ENCODE measurements at places on chromosomes 3 and 15. TPM values are rescaled to one million over a fixed set of nuclear protein-coding genes. Genes with fewer than 3 reads are reported as not detected.

The THSD4 gene
- 73.5 TPM for total RNA-seq

DNA sequence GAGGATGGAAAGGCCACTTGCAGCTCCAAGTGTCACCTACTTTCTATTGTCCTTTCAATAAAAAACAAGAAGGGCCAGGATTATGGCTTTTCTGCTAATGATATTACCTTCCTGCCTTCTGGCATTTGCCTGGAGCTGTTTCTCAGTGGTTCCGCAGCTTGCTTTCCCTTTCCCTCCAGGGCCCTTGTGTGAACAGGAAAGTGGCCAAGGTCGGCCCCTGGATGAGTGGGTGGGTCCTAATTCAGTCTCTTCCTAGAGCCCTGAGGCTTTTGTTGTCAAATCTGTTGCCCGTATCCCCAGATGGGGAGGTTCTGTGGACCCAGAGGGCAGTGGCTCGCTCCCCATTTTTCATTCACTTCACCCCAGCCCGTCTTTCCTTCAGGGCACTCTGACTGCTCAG, 64.2 kb upstream of the UMPS start:
- DNase-seq = no peak

- DNase-seq = no peak
Observed at GRCh38 chr3:38637906-38638305, 11.6 kb downstream of the SCN5A start.

GRCh38 chr3:126533506-126533905, 9.6 kb downstream of the CHST13 start:
- DNase-seq = no peak

The PP2D1 gene
- total RNA-seq = not detected

The HRG gene
- total RNA-seq = not detected

The CFAP100 gene
- total RNA-seq = not detected

DNA sequence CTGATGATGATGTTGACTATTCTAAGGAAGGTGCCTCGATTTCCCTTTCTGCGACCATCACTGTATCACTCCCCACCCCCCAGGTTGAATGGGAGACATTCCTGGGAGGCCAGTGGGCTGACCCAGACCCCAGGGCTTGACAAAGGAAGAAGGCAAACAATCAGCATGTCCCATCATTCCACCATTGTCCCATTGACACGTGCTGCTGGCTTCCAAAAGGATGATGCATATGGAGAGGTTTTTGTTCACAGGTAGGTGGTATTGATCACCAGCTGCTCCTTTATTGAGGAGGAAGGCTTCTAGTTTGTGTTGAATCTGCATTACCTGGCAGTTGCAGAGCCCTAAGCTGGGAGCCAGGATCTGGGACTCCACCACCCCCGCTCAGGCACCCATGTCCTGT, 30.4 kb downstream of the RASGRF1 start:
- no peak for DNase-seq

The FYTTD1 gene
- 21.0 TPM for total RNA-seq

The DAZL gene
- not detected for total RNA-seq

The CPB1 gene
- not detected for total RNA-seq

The MDFIC2 gene
- not detected for total RNA-seq

The KCNMB3 gene
- 1.2 TPM for total RNA-seq

GRCh38 chr3:57059411-57059810, 1.1 kb upstream of the SPATA12 start:
- DNase-seq = no peak

The PDZRN3 gene
- total RNA-seq = 0.22 TPM

The SCG5 gene
- 4.9 TPM for total RNA-seq

GRCh38 chr15:95511671-95512070, 818.8 kb upstream of the NR2F2 start:
- no peak for DNase-seq

- DNase-seq = peak; percentile 40
Observed at GRCh38 chr15:65902373-65902772, 33.1 kb downstream of the RAB11A start.

DNA sequence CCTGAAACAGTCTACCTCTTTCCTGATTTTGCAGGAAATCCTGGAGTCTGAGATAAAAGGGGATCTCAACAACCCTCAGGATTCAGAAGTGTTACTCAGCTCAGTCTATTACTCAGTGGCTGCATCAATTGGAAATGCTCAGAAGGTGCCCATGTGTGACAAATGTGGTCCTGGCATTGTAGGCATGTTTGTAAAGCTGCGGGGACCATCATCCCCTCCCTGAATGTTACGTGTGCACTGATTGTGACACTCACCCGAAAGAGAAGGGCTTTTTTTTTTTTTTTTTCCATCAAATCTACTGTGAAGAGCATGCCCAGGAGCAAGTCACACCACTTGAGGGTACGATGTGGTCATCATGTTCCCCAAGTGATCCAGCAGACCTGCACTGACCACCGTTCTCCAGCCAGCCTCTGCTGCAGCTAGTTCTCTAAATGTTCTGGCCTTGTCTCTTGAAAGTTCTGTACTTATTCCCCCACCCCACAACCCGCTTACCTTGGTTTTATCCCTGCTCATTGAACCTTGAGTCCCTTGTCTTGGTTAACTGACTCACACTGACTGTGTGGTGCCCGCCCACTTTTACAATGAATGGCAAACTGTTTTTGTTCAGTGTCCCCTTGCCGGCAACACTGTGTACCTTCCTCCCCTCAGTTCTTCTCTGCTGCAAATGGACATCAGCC, 19.8 kb downstream of the ST3GAL6 start:
- peak; percentile 67 for DNase-seq

- DNase-seq = no peak
Observed at GRCh38 chr3:127764841-127765362, 57.4 kb downstream of the MGLL start.

The NUTM1 gene
- total RNA-seq = not detected

- no peak for DNase-seq
Observed at GRCh38 chr3:153628591-153628990, 466.6 kb downstream of the RAP2B start.

DNA sequence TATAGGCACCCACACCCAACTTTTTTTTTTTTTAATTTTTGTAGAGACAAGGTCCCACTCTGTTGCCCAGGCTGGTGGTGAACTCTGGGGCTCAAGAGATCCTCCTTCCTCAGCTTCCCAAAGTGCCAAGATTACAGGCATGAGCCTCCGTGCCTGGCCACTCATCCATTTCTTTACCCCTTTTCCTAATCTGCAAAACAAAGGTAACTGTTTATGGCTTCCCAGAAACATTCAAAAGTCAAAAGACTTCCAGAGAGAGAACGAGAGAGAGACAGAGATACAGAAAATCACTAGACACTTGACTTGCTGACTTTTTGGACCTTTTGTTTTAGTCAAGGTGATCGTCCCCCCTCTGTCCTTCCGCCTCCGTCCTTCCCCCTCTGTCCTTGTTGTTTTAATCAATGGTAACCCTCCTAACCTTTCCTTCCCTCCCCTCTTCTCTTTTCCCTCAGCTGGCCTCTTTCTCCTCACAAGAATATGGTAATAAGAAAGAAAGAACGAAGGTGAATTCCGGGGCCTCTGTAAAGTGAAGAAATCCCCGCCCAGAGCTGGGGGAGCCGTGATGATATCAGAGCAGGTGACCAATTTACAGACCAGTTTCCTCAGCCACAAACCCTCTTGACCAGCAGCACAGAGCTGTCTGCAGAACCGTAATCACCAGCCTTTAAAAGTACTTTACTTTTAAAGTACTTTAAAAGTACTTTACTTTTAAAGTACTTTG, 21.9 kb downstream of the KLHL6 start:
- peak; percentile 68 for DNase-seq

All from epithelial cell of proximal tubule (primary cell).